Amniotic epithelial cell (primary cell): ENCODE measurements at places on chromosomes 13 and 19.

DNA sequence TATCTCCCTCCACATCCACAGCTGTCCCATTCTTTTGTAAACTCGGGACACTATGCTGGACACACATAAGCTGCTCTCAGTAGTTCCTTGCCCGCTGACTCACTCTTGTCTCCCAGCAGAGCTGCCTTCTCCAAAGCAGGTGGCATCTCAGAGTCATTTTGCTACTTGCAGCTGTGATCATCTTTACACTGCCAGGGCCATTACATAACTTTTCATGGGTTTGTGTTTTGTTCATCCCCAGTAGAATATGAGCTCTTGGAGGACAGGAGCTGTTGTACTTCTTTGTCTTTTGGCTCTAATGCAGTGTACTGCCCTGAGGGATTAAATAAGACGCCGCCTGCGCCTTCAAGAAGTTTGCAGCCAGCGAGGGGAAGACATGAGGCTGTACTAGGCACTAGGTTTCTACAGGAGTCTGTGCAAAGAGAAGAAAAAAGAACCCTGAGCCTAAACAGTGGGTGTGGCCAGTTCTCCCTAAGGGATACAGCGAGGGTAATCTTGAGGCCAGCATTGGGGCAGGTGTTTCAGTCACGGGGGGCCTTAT, 40.8 kb upstream of the GPR183 start:
- DNase-seq, result no peak

- no peak for DNase-seq
Observed at GRCh38 chr19:33177417-33177979, 16.6 kb upstream of the LRP3 start.

- DNase-seq, result no peak
Observed at GRCh38 chr13:112683581-112683980, 6.3 kb upstream of the ATP11A start.

GRCh38 chr19:22532388-22533300, 101.5 kb upstream of the ZNF492 start:
- DNase-seq, result no peak

- peak; percentile 81 for DNase-seq
Observed at GRCh38 chr13:92097337-92097903, 699.0 kb downstream of the GPC5 start.

DNA sequence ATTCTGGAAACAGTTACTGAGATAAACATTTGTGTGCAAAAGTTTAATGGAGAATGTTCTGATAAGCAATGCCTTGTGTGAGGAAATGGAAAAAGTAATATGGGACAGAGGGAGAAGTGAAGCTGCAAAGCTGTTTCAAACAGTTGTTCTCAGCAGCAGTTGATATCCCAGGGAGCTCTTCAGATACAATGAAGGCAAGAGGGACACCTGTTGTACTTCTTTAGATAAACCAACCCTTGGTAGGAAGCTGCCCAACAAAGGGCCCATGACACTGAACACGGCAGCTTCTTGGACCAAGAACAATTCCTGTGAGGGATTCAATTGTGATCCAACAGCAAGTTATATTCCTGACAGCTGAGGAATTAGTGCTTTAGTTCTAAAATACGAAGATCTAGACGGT, 894.3 kb upstream of the PCDH20 start:
- DNase-seq, result no peak

GRCh38 chr13:27631665-27632064, 10.0 kb downstream of the POLR1D start:
- no peak for DNase-seq

- DNase-seq, result peak; percentile 38
Observed at GRCh38 chr13:42229287-42229686, 42.7 kb upstream of the AKAP11 start.

- no peak for DNase-seq
Observed at GRCh38 chr19:2973229-2973628, 4.1 kb upstream of the TLE6 start.

- no peak for DNase-seq
Observed at GRCh38 chr13:61725806-61726205, 310.2 kb upstream of the PCDH20 start.

DNA sequence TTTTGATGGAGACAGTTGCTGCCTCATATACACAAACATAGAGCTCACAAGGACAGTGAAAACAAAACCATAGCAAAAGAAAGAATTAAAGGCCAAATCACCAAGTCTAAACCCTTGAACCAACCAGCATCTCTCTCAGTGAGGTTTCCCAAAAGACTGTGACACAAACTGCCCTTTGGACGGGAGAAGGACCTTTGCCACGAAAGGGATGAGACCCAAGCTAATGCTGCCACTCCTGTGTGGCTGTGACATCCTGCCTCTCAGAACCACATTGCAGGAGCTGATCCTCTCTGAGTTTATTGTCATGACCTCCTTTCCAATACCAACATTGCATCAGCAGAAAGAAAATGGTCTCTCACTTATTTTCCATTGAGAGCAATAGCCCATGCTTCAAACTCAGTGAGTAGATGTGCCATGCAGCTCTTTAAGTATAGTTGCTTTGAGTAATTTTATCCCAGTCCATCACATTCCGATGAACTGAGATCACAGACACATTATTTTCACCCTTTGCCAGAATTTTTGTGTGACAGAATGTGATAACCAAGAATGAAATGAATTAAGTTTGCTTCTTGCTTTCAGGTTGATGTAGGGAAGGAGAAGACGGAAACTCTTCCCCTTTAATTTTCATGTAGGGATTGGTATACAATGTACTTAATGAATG, 133.5 kb upstream of the IRS2 start:
- DNase-seq, result peak; percentile 37

- peak; percentile 68 for DNase-seq
Observed at GRCh38 chr19:57566396-57567265, 7.0 kb upstream of the ZNF550 start.
